ENCODE measurements at places on chromosomes 5 and 9. TPM values are rescaled to one million over a fixed set of nuclear protein-coding genes. Genes with fewer than 3 reads are reported as not detected.

The HMCN2 gene
- polyA plus RNA-seq: 2.6 TPM

The KLHL3 gene
- polyA plus RNA-seq: 2.0 TPM

The PCDHGA5 gene
- polyA plus RNA-seq: 0.31 TPM

The CCDC180 gene
- polyA plus RNA-seq: 3.3 TPM

The PHYHD1 gene
- 21.4 TPM for polyA plus RNA-seq

The CDKN2B gene
- polyA plus RNA-seq: 13.1 TPM

The IFNA2 gene
- not detected for polyA plus RNA-seq

DNA sequence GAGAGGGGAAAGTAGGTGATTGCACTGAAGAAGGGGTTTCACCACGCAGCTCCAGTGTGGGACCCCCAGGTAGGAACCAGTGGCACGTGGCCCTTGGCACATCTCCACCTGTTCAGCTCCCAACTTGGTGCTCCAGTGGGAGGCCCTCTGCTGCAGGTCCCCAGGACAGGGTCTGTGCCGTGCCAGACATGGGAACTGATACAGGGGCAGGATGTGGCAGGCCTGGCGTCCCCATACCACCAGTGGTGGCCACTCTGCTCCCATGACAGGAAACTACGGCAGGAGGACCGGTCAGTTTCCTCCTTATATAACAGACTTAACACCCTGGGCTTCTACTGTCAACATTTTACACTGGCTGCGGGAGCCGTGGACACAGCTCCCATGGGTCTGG, 67.3 kb downstream of the PSMB7 start:
- DNase-seq: no peak

- no peak for DNase-seq
These were observed 287.8 kb downstream of the DTWD2 start for GRCh38 chr5:118700510-118700909.

- DNase-seq: no peak
These were observed 23.8 kb downstream of the RETREG1 start for GRCh38 chr5:16593013-16593412.

DNA sequence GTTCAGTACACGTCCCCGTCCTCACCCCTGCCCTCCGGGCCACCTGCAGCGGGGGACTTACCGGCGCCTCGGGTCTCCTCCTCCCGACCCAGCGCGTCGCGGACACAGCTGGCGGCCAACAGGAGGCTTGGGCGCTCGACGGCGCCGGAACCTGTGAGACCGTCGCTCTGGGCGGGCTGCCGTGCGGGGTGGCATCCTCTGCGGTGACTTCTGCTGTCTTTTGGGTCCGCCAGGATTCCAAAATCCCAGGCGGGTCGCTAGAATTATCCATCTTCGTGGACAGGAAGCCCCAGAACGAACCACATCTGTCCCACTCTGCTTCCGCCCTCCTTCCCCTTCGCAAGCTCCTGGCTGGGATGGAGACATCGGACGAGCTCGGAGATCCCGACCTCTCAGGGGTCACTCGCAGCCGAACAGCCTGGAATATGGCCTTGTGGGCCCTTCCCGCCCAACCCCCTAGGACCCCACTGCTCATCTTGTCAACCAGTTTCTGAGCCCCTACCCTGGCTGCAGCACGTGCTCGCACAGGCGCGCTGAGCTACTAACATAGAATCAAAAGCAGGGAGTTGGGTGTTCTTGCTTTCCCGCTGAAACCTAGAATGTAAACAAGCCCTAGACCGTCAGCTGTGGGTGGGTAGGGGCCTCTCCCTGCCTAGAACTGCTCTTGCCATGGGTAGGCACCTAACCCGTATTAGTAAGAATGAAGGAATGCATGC, 947 bp upstream of the MARCHF3 start:
- DNase-seq: no peak

DNA sequence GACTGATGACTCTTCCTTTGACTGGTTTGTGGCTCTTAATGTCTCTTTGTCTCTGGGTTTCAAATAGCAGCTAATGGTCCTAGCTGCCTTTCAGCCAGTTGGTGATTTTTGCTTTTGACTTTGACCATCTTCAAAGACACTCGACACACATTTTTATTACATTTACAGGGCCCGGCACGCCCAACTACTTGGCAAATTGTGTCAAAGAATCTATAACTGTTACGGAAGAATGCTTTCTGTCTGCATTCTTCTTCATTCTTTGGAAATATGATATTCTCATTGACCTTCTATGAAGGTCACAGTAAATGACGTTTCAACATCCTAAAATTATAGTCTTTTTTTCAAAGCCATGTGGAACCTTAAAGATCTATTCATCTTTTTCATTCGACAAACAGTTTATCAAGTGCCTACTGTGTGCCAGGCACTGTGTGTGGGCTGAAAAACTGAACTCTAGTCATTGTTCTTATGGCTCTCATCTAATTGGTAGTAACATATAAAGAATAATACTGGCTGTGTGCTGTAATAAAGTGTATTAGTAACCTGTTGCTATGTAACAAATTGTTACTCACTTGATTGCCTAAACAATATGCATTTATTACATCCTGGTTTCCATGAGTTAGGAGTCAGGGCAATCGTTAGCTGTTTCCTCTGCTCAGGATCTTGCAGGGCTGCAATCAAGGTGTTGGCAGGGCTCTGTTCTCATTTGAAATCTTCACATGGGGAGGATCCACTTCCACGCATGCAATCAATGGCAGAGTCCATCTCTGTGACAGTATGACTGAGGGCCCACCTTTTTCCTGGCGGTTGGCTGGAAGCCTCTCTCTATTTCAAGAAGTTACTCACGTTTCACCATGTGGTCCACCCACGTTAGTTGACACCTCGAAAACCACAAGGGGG, 7.0 kb upstream of the WHRN start:
- no peak for DNase-seq

- no peak for DNase-seq
These were observed 12.9 kb downstream of the DYNC2I2 start for GRCh38 chr9:128643519-128644300.

DNA sequence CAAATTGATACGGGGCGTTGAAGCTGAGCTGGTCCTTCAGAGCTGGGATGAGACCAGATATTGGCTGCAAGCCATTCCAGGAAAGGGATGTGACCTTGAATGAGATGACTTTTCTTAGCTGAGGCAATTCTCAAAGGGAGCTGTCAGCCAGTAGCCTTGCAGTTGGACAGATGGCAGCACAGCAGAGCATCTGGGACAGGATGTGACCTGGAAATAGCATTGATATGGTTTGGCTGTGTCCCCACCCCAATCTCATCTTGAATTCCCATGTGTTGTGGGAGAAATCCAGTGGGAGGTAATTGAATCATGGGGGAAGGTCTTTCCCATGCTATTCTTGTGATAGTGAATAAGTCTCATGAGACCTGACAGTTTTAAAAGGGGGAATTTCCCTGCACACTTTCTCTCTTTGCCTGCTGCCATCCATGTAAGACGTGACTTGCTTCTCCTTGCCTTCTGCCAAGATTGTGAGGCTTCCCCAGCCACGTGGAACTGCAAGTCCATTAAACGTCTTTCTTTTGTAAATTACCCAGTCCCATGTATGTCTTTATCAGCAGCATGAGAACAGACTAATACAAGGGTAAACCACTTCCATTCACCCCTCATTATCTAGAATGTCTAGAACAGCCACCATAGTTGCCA, 19.8 kb upstream of the MTX3 start:
- DNase-seq: no peak

DNA sequence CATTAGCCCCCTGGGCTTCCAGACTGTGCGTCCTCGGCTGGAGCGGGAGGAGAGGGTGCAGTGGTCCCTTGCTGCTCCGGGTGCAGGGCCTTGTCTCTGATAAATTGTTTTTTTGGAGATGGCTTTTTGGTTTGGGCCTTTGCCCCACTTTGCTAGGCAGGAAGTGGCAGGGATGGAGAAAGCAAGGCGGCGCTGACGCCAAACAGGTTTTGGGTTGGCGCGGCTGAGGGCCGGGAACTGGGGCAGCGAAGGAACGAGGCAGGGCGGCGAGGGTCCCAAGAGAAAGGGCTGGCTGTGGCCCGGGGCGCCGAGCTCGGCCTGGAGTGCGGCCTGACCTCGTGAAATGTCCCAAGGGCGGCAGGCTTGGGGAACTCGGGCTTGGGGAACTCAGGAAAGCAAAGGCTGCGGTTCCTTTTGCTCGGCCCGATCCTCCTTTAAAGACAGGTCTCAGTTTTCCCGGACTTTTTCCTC, 4.1 kb downstream of the LHX2 start:
- DNase-seq: no peak

- DNase-seq: peak; percentile 47
These were observed 51.1 kb downstream of the STARD4 start for GRCh38 chr5:111461255-111461671.

DNA sequence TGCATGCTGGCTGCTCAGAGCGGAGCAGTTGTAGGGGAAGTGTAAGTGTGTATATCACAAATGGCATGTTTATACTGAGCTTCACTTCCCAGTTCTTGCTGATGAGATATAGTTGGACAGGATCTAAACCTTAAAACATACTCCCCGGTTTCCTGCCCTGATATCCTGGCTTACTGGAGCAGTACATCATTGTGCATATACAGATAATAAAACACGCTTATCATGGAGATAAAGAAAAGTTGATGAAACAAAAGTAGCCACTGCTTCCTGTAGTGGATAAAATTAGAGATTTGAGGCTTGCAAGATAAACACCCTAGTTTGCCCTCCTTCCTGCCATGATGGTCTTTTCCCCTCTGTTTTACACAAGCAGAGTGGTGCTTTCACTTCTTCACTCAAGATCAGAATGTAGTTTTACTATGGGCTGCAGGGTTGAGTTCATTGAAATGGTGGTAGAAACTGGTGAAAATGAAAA, 15.0 kb downstream of the NPR3 start:
- DNase-seq: peak; percentile 69

DNA sequence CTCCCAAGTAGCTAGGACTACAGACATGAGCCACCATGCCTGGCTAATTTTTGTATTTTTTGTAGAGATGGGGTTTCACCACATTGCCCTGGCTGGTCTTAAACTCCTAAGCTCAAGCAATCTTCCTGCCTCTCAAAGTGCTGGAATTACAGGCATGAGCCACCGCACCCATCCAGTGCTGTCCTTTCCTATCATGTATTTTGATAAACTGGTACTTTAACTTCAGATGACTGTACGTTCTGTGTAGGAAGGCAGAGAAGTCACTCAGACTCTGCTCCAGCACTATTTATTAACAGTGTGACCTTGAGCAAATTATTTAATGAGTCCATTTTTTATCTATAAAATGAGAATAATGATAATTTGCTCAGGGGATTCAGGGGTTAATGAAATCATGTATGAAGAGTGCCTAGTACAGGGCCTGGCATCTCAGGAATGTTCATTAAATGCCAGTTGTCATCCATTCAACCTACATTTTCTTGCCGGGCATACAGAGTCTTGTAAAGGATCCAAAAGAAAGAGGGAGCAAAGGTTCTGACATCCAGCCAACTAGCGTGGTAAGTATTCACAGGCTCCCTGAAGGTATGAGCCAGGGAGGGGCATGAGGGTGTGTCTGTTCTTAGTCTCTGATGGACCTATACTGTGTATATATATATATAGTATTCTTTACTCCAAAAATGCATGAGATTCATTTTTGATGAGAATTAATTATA, 201.9 kb downstream of the PBX3 start:
- no peak for DNase-seq

DNA sequence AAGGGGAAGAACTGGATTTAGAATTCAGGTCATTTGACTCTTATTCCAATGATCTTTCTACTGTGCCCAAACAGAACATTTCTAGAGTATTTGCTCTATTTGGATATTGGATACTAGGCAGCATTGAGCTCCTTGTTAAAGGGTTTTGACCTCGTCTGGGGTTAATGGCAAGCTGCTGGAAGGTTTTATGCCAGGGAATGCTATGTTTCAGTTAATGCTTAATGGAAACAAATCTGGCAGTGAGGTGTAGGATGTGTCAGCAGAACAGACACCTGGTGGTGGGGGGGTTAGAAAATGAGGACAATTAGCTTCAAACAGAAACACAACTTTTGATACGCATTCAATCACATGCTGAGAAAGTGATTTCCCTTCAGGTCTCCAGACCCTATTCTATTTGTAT, 51.5 kb downstream of the AGXT2 start:
- no peak for DNase-seq

DNA sequence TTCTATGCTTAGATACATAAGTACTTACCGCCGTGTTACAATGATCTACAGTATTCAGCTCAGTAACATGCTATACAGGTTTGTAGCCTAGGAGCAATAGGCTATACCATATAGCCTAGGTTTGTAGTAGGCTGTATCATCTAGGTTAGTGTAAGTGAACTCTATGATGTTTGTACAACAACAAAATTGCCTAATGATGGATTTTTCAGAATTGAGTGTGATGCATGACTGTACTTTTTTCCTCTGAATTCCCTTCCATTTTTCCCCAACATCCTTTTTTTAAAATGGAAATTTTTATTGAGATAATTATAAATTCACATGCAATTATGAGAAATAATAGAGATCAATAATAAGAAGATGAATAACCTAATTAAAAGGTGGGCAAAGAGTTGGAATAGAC, 67.9 kb upstream of the TNFSF8 start:
- no peak for DNase-seq

DNA sequence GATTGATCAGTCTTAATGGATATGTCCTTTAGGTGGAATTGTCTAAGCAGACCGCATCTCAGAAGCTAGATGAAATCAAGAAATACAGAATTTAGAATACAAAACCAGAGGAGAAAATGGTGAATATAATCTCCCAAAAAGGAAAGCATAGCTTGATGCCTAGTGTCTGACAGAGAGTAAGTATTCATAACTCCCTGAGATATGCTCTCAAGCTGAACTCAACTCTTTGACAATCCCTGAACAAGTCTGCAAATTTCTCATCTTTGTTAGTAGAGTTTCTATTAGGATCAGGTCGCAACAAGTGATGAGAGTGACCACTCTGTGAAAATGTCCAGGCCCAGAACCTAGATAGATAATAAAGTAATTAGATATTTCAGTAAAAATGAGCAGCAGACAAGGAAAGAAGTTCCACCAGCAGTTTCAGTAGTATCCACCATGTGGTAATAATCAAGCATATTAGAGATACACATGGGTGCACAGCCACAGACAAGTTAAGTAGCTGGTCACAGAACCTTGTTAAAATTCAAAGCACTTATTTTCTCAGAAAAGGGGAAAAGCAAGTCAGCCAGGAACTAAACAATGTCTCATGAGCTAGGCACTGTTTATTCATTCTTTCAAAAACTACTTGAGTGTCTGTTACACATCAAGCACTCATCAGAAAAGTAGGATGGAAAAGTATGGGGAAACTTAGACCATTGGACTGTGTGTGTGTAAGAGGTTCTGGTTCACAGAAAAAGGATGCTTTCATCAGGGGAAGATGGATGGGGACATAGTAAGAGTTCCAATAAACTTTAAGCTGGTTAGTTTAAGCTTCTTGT, 481.5 kb upstream of the TUSC1 start:
- DNase-seq: no peak

- DNase-seq: peak; percentile 87
These were observed 1.1 kb upstream of the MAT2B start for GRCh38 chr5:163504079-163504931.

- DNase-seq: no peak
These were observed 115.5 kb upstream of the IL7R start for GRCh38 chr5:35741126-35741716.

DNA sequence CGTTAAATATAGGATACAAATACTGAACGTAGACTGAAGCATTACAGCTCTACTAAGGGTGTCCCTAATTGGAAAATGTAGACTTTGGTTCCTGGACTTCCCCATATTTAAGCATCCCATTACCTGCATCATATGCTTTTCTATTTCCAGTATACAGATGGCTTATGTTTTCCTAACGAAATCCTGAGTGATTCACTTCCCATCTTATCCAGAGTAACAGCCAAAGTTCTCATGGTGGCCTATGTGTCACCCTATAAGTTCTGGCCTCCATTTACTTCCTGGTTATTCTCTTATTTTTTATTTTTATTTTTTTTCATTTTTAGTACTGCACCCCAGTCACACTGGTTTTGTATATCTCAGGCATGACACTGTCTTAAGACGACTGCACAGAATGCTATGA, 552.3 kb downstream of the PRDM9 start:
- DNase-seq: no peak
